ENCODE measurements at places on chromosomes 1 and 21. TPM values are rescaled to one million over a fixed set of nuclear protein-coding genes. Genes with fewer than 3 reads are reported as not detected.
A peak's percentile ranks its signal among the peaks of the same experiment; 100 is the strongest.

Gene KCTD3
- polyA plus RNA-seq = 79.6 TPM

DNA sequence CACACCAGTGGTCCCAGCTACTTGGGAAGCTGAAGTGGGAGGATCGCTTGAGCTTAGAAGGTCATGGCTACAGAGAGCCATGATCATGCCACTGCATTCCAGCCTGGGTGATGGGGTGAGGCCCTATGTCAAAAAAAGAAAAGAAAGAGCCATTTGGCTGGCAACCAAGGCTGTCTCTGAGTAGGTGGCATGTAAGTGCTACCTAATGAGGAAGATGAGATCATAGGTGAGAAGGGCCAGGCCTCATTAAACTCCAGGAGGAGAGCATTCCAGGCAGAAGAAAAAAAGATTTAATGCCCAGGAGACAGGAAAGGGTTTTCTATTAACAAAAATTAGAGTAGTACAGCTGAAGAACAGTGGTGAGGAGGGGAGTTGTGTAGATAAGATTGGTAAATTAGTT lies 103.4 kb upstream of the ZNF678 start:
- no peak for DNase-seq

DNA sequence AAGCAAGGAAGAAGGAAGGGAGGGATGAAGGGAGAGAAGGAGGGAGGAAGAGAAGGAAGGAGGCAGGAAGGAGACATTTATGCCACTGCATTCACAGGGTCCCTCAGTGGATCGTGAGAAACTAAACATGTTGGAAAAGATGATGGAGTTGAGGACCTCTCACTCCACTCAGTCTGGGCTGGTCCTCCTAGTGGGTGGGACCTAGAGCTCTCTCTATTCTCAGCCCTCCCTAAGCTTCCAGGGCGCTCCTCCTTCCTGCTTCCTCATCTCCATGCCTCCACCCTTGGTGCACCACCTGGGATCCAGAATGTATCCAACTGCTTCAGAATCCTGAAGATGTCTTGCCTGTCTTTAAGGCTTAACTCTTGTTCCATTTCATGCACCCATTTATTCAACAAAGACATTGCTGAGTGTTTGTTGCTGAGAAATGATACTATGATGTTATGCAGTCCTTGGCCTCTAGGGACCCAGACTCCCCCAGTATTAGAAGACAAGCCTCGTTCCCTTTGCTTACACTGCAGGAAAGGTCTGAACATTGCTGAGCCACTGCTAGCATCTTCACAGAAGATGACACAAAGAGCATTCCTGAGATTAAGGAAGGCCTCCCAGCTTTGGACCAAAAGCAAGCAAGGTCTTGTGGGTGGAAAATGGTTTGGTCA lies 88.5 kb downstream of the BEND5 start:
- no peak for DNase-seq

DNA sequence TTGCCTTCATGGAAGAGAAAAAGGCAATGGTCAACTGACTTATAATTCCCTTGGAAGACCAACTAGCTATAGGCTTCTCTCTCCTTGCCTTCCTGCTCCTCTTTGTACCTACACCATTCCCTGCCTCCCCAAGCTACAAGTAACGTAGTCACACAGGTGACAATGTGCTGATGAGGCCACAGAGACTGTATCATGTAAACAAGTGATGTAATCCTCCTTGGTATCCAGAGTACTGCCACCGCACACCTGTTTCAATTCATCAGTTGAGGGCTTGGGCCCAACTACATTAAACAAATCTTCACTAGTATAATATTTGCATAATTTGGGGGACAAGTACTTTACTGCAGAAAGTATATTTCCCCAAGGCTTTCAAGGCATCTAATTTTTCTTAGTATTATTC lies 76.4 kb upstream of the SCYL3 start:
- no peak for DNase-seq

Gene LCE1C
- not detected for polyA plus RNA-seq

Gene OR10K1
- not detected for polyA plus RNA-seq

DNA sequence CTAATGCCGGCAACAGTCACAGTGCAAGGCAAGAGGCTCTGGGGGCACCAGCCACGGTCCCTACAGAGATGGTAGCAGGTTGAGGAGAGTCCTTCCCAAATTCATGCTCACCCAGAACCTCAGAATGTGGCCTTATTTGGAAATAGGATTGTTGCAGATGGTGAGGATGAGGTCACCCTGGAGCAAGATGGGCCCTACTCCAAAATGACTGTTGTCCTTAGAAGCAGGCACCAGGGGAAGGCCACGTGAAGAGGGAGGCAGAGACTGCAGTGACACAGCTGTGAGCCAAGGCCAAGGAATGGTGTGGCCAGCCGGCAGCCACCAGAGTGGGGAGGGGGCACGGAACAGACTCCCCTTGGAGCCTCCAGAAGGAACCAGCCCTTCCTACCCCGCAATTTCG lies 70.8 kb upstream of the CLDN14 start:
- DNase-seq = no peak

Gene NOL9
- 18.1 TPM for polyA plus RNA-seq

DNA sequence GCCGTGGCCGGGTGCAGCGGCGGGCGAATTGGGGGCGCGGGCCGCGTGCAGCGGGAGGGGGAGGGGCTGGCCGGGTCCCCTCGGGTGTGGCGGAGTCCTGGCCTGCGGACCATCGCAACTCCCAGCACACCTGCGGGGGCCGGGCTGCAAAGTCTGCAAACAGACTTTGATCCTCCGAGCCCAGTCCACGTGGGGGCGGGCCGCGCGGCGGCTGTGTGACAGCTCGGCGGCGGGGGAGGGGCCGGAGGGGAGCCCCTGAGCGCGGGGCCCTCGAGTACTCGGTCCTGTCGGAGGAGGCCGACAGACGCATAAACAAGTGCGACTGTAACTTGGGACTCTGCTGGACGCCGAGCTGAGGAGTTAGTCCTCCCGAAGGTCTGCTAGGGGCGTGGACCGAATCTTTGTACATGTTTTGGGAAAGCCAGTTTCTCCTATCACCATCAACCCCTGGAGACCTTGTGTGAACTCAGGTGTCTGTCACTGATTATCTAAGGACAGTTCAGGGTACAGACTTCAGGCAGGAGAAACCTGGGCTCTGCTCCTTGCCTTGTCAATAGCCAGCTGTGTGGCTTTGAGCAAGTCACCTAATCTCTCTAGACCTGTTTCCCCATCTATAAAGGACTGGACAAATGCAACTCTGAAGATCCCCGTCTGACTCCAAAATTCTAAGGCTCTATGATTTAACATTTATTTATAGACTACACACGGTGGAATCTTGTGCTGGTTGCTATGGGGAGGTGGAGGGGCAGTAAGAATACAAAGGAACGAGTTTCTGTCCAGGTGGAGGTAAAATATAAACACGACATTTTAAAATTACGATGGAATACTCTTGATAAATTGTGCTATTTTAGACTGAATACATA lies 710 bp upstream of the SLC30A1 start:
- DNase-seq = peak; percentile 67

Gene SPRR2E
- polyA plus RNA-seq = not detected

GRCh38 chr1:193325042-193325441 lies 138.6 kb upstream of the B3GALT2 start:
- DNase-seq = no peak

DNA sequence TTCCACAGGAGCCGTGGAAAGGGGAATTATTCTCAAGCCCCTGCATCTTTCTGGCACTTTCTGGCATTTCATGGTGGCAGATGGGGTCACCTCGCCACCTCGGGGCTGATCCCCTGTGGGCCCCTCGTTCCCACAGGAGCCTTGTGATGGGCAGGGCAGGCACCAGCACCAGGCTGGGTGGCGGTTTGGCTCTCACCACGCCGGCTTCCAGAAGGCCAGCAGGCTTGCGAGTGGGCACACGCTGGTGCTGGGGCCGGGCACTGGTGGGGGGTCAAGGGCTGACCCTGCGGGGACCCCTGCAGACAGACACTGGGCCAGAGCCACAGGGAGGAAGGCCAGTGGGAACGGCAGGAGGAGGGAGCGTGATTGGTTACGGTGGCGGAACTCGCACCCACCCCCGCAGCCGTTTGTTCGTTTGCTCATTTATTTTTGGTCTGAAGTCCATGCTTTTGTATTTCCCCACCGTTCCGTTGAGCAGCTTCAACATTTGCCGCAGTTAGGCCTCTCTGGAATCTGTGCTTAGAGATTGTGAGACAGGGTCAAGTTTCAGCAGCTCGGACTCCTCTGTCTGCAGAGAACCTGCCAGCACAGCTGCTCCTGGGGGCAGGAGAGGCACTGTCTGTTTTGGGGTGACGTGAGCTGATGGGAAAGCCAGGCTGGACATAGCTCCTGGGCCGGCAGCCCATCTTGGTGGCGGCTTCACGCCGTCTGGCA lies 5.3 kb downstream of the COL18A1 start:
- DNase-seq = no peak

Measured in renal cortex interstitium (tissue), 15 donors.